Activated CD4-positive, alpha-beta T cell treated with anti-CD3 and anti-CD28 coated beads, Interleukin-2, amount 10 ng/mL, durations not matched to agents 24 days and 14 days (primary cell): ENCODE measurements at places on chromosomes 11 and 22. TPM values are rescaled to one million over a fixed set of nuclear protein-coding genes. Genes with fewer than 3 reads are reported as not detected.
A peak's percentile ranks its signal among the peaks of the same experiment; 100 is the strongest.

- no peaks in the 10 kb centered on the region for H3K36me3 ChIP-seq
- peaks cover 5% of the 10 kb centered on the region for H3K4me1 ChIP-seq
- H3K27me3 ChIP-seq = no peaks in the 10 kb centered on the region
- no peak for DNase-seq
- no peak overlapping the region for H3K4me3 ChIP-seq
These were observed 108.7 kb downstream of the MICAL3 start for GRCh38 chr22:17915676-17916075.

GRCh38 chr11:34830648-34831047 is 85.5 kb downstream of the APIP start:
- no peak overlapping the region for H3K4me3 ChIP-seq
- no peak for DNase-seq
- H3K36me3 ChIP-seq = no peaks in the 10 kb centered on the region
- no peak overlapping the region for H3K27ac ChIP-seq

DNA sequence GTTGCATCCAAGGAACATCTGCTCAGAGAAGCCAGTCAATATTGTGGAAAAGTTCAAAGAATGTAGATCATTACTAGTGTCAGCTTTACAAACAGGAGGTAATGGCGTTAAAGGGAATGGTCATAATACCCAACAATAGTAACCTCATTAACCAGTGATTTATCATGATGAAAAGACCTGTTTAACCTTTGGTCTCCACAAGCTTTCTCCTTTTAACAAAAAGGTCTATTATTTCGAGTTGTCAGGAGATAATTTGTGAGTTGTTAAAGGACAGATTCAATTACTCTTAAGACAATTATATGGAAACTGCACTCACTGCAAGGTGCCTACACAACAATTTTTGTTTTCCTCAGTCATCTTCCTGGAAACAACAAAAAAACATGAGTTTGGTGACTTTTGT is 73.8 kb upstream of the HTATIP2 start:
- no peak overlapping the region for H3K27ac ChIP-seq
- DNase-seq = no peak
- no peak overlapping the region for H3K4me3 ChIP-seq
- H3K4me1 ChIP-seq = no peaks in the 10 kb centered on the region
- H3K27me3 ChIP-seq = peaks cover 8% of the 10 kb centered on the region
- no peaks in the 10 kb centered on the region for H3K36me3 ChIP-seq

- no peak for DNase-seq
- H3K4me3 ChIP-seq = no peak overlapping the region
- peaks cover 35% of the 10 kb centered on the region for H3K27me3 ChIP-seq
- H3K27ac ChIP-seq = no peak overlapping the region
- H3K36me3 ChIP-seq = no peaks in the 10 kb centered on the region
- peaks cover 15% of the 10 kb centered on the region for H3K4me1 ChIP-seq
These were observed 15.9 kb downstream of the PRSS23 start for GRCh38 chr11:86816251-86816726.

GRCh38 chr11:118342503-118343161 is at the start of gene CD3D:
TSS of gene CD3D (minus strand) at chr11:118342705. CDS start at chr11:118342607, 98 bp downstream.
- H3K27ac ChIP-seq = peak within 1 kb of the TSS; percentile 100
- peaks cover 76% of the 10 kb centered on the region for H3K4me1 ChIP-seq
- H3K36me3 ChIP-seq = peaks cover 56% of the 10 kb centered on the region
- peak within 1 kb of the TSS; percentile 90 for H3K4me3 ChIP-seq

DNA sequence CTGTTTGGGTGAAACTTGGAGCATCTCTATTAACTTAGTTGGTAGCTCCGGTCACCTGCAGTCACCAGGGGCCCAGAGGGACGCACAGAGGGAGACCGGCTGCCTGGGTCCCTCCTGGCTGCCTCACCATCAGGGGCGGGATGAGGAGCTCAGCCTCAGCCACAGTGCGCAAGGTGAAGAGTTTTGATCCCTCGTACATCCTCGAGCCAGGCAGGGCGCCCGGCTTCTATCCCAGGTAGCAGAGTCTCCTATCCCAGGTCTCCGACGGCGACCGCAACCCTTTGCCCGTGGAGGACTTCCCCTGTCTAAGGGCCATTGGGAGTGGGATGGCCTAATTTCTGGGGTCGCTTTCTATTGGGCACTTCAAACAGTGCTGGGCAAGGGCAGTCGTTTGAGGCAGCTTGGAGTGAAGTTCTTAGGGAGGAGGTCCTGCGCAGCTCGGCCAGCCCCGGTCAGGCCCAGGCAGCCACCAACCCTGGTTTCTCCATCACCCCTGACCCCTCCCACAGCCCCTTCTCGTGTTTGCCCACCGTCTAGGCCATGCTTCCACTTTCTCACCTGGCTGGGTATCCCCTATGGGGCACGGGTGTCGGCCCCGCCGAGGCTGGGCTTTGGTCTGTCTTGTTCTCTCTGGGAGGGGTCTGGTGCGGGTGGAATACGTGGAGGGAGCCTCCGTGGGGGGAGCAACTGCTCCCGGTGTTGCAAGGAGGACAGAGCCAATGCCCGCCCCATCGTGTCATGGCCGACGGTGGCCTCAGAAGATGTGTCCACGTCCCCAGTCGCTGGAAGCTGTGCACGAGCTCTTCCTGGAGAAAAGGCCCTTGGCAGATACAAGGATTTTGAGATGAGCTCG is 3.6 kb upstream of the MRGPRG start:
- H3K4me3 ChIP-seq = no peak overlapping the region
- H3K36me3 ChIP-seq = no peaks in the 10 kb centered on the region
- DNase-seq = no peak

GRCh38 chr22:49140911-49141665 is 686.6 kb downstream of the BRD1 start:
- H3K4me1 ChIP-seq = no peaks in the 10 kb centered on the region
- H3K27ac ChIP-seq = no peak overlapping the region
- no peak for DNase-seq
- no peaks in the 10 kb centered on the region for H3K27me3 ChIP-seq
- no peaks in the 10 kb centered on the region for H3K36me3 ChIP-seq

DNA sequence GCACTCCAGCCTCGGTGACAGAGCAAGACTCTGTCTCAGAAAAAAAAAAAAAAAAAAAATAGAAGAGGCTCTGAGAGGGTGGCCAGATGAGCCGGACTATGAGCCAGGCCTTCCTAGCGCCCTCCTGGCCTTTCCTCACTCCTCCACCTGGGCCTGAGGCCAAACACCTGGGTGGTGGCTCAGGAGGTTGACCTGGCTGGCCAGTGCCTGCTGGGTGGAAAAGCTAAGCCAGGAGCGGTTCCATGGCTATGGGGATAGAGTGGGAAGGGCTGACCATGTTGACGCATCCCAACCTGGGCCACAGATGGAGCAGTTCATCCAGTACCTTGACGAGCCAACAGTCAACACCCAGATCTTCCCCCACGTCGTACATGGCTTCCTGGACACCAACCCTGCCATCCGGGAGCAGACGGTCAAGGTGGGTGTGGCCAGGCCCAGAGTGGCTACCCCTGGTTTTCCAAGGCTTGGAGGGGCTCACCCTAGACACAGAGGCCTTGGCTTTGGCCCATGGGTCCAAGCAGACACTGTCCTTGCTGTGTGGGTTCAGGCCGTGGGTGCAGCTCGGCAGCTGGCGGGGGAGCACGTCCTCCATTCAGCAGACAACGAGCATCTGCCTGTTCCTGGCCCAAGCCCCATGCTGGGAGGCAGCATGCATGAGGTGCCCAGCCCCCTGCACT is 7.6 kb downstream of the SCYL1 start:
- H3K4me3 ChIP-seq = no peak overlapping the region
- DNase-seq = no peak
- no peak overlapping the region for H3K27ac ChIP-seq
- H3K36me3 ChIP-seq = peaks cover 43% of the 10 kb centered on the region

DNA sequence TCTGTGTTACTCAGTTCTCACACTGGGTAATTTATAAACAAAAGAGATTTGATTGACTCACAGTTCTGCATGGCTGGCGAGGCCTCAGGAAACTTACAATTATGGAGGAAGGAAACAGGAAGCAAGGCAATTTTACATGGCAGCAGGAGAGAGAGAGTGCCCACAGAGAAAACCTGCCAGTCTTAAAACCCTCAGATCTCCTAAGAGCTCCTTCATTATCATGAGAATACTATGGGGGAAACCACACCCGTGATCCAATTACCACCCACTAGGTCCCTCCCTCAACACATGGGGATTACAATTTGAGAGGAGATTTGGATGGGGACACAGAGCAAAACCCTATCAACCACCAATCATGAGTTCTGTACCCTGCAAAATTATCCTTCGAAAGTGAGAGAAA is 1180.8 kb downstream of the JRKL start:
- no peaks in the 10 kb centered on the region for H3K36me3 ChIP-seq
- DNase-seq = no peak
- H3K4me3 ChIP-seq = no peak overlapping the region
- no peak overlapping the region for H3K27ac ChIP-seq

GRCh38 chr11:57364851-57365660 is 15.9 kb downstream of the PRG3 start:
- H3K36me3 ChIP-seq = no peaks in the 10 kb centered on the region
- no peaks in the 10 kb centered on the region for H3K27me3 ChIP-seq
- no peak overlapping the region for H3K27ac ChIP-seq
- H3K4me1 ChIP-seq = no peaks in the 10 kb centered on the region

SYT13 gene
- not detected in 2 replicates for total RNA-seq

DNA sequence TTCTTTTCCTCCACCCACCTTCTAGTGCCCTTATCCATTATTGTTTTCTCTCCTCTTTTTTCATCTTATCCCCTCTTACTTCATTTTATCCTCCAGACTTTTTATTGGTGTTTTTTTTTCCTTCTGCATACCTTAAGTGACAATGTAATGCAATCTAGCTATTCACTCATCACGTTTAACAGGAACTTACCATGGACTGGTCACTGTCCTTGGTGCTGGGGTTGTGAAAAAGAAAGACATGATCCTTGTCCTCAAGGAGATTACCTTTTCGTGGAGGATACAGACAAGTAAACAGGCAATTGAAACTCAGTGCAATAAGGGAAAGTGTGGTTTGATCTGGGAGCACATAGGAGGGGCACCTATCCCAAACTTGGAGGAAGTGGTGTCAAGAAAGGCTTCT is 20.7 kb downstream of the SYT9 start:
- H3K4me1 ChIP-seq = no peaks in the 10 kb centered on the region
- H3K27ac ChIP-seq = no peak overlapping the region
- no peak overlapping the region for H3K4me3 ChIP-seq

DNA sequence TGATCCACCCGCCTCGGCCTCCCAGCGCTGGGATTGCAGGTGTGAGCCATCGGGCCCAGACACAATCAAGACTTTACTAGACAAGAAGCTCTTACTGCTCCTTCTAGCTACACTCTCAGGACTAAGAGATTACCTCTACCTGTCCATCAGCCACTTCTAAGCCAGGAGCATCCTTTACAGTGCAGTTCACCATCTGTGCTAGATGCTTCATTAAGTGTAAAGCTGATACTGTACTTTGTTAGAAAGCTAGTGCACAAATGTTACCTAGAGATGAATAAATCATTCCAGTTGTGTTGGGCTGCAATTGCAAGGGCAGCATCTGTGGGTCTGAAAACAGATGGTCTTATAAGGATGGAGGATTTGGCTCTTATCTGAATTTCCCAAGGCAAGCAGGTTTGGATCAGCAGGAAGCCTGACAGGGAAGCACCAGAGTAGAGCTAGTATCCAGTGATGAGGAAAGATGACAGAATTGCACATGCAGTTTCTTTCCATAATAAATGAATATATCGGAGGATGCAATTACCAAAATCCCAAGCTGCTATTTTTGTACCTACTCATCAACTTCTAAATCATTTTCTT is 58.3 kb downstream of the FAM168A start:
- H3K4me1 ChIP-seq = peaks cover 22% of the 10 kb centered on the region
- no peak for DNase-seq
- H3K27ac ChIP-seq = no peak overlapping the region
- H3K36me3 ChIP-seq = peaks cover 4% of the 10 kb centered on the region
- H3K4me3 ChIP-seq = no peak overlapping the region

DNA sequence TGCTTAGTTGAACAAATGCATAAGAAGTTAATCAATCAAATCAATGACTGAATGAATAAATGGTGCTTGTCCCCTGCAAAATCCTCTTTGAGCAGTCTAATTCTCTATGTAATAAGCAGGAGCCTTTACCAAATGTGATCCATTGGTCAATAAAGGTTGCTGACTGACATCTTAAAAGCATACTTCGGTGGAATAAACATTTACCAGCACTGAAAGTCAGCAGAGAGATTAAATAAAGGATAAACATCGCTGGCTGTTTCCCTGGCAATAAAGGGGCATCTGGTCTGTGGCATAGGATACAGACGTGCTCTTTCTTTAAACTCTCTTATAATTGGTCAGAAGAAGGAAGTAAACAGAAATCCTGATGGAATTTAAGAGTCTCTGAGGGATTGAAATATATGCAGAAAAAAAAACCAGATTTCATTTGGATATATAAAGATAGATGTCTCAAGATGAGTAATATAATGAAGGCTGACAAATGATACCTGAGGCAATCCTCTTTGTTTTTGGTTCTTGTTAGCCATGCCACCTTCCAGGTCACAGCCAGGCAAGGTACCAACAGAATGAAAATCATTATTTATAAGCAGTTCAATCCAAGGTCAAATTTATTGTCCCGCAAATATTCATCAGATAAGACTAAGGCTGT is 578.4 kb upstream of the CCDC90B start:
- DNase-seq = no peak
- H3K4me1 ChIP-seq = no peaks in the 10 kb centered on the region
- no peak overlapping the region for H3K4me3 ChIP-seq
- no peaks in the 10 kb centered on the region for H3K36me3 ChIP-seq
- no peak overlapping the region for H3K27ac ChIP-seq

CENPM gene
- total RNA-seq = 86.9 and 88.6 TPM in 2 replicates

DNA sequence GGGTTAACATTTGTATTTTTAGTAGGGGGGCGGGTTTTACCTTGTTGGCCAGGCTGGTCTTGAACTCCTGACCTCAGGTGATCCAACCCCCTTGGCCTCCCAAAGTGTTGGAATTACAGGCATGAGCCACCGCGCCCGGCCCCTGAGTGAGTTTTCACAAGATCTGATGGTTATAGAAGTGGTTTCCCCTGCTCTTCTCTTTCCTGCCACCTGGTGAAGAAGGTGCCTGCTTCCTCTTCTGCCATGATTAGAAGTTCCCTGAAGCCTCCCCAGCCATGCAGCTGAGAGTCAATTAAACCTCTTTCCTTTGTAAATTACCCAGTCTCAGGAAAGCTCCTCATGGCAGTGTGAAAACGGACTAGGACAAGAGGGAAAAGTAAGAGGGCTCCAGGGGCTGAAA is 259.1 kb upstream of the PLET1 start:
- H3K36me3 ChIP-seq = no peaks in the 10 kb centered on the region
- no peaks in the 10 kb centered on the region for H3K4me1 ChIP-seq
- no peaks in the 10 kb centered on the region for H3K27me3 ChIP-seq
- H3K4me3 ChIP-seq = no peak overlapping the region
- DNase-seq = no peak

CCDC157 gene
- 2.9 and 3.2 TPM in 2 replicates for total RNA-seq

GRCh38 chr22:44136112-44136511 is 44.6 kb upstream of the PARVG start:
- peaks cover 66% of the 10 kb centered on the region for H3K36me3 ChIP-seq
- no peak overlapping the region for H3K27ac ChIP-seq
- H3K4me3 ChIP-seq = no peak overlapping the region
